ENCODE measurements at places on chromosomes 6 and 20. TPM values are rescaled to one million over a fixed set of nuclear protein-coding genes. Genes with fewer than 3 reads are reported as not detected.

- peaks cover 29% of the 10 kb centered on the region for H3K4me1 ChIP-seq
- no peak overlapping the region for H3K4me3 ChIP-seq
- peak overlapping the region; percentile 64 for H3K27ac ChIP-seq
- no peaks in the 10 kb centered on the region for H3K36me3 ChIP-seq
These were observed 261.9 kb downstream of the PHF3 start for GRCh38 chr6:63897459-63897858.

LY6G6C gene
- not detected for total RNA-seq

DNA sequence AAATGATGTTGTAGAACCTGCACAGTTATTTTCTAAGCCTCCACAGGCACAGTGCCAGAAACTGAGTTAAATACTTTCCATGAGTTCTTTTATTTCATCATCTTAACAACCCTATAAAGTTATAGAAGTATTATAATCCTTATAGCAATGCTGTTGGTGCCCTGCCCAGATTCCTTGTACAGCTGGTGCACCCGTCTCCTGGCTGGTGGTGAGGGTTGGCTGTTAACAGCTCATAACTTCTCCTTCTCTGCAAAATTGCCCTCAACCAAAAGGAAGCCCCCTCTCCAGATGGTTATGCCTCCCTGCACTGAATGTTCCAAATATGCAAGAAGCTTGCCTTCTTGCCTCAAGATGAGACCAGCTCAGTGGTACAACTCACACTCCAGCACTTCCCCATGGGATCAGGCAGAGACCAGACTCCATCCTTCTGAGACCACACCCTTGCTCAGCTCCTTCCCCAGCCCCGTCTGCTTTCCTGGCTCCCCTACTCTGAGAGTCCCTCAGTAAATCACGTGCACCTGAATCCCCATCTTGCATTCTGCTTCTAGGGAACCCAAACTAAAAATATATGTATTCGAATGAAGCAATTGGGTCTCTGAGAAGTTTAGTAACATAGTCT lies 304.4 kb upstream of the PLCB4 start:
- DNase-seq: peak; percentile 30
- H3K27ac ChIP-seq: no peak overlapping the region
- no peaks in the 10 kb centered on the region for H3K27me3 ChIP-seq
- H3K36me3 ChIP-seq: no peaks in the 10 kb centered on the region
- no peaks in the 10 kb centered on the region for H3K4me1 ChIP-seq

DNA sequence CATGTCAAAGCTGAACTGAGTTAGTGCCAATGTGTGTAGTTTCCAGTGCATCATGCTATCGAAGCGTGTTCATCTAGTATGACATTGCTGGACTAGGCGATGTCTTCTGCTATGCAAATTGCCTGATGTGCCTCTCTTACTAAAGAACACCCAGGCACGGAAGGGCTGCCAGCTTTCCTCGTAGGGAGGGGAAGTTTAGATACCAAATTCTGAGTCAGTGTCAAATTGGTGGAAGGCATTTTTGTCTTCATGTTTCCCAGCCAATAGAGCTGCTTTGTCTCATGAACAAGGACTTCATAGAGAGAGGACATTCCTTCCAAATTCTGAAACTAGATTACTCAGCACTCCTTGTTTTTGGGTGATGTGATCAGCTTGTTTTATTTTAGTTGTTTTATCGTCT lies 320.1 kb downstream of the BTBD3 start:
- no peak overlapping the region for H3K4me3 ChIP-seq
- no peaks in the 10 kb centered on the region for H3K27me3 ChIP-seq
- H3K4me1 ChIP-seq: no peaks in the 10 kb centered on the region
- DNase-seq: no peak

CD83 gene
- 5.1 TPM for total RNA-seq

- H3K36me3 ChIP-seq: no peaks in the 10 kb centered on the region
- no peaks in the 10 kb centered on the region for H3K4me1 ChIP-seq
- no peak overlapping the region for H3K4me3 ChIP-seq
- DNase-seq: peak; percentile 28
- H3K27me3 ChIP-seq: no peaks in the 10 kb centered on the region
These were observed 202.6 kb upstream of the HEY2 start for GRCh38 chr6:125546841-125547251.

- no peaks in the 10 kb centered on the region for H3K27me3 ChIP-seq
- no peak for DNase-seq
- no peaks in the 10 kb centered on the region for H3K36me3 ChIP-seq
- H3K27ac ChIP-seq: no peak overlapping the region
- no peaks in the 10 kb centered on the region for H3K4me1 ChIP-seq
- H3K4me3 ChIP-seq: no peak overlapping the region
These were observed 6.7 kb upstream of the HSF2 start for GRCh38 chr6:122392564-122393350.

GRCh38 chr6:136784910-136785746 lies 7.1 kb downstream of the MAP3K5 start:
- H3K4me3 ChIP-seq: no peak overlapping the region
- no peaks in the 10 kb centered on the region for H3K27me3 ChIP-seq
- peaks cover 35% of the 10 kb centered on the region for H3K4me1 ChIP-seq
- no peak for DNase-seq

DNA sequence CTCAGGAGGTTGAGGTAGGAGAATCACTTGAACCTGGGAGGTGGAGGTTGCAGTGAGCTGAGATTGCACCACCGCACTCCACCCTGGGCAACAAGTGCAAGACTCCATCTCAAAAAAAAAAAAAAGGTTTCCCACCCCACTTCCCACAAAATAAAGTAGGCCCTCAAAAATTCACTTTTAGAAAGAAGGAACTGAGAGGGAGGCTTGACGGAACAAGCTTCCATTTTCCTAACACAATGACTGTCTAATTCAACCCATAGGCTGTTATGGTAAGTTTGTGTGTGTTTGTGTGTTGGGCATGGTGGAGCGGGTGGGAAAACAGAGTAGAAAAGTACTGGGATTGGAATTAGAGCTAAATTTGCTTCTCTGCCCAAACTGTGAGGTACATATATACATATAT lies 98.4 kb upstream of the MAN1A1 start:
- H3K27me3 ChIP-seq: no peaks in the 10 kb centered on the region
- DNase-seq: no peak
- H3K4me1 ChIP-seq: peaks cover 26% of the 10 kb centered on the region
- no peak overlapping the region for H3K27ac ChIP-seq

DNA sequence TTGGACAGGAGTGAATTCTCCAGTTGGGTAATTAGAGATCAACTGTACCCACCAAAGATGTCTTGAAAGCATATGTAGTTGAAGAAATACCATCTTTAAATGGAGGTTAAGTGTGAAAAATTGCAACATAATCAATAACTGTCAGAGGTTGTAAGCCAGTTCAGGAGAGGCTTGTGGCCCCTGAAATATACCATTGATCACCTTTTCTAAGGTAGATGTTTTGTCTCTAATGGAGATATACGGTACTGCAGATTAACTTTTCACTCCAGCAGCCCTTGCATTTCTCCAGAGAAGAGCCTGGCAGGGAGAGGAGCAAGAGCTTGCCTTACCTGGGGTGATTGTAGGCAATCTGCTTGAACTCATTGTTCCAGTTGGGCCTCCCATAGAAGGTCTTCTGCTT lies 48.8 kb downstream of the NOX3 start:
- H3K4me1 ChIP-seq: no peaks in the 10 kb centered on the region
- DNase-seq: no peak
- no peaks in the 10 kb centered on the region for H3K27me3 ChIP-seq
- no peaks in the 10 kb centered on the region for H3K36me3 ChIP-seq
- no peak overlapping the region for H3K4me3 ChIP-seq

GRCh38 chr6:166204852-166205650 lies 37.4 kb upstream of the TBXT start:
- H3K4me1 ChIP-seq: no peaks in the 10 kb centered on the region
- H3K27me3 ChIP-seq: no peaks in the 10 kb centered on the region
- no peak for DNase-seq
- no peak overlapping the region for H3K27ac ChIP-seq
- no peak overlapping the region for H3K4me3 ChIP-seq

GRCh38 chr20:32089637-32090362 lies 19.7 kb upstream of the TM9SF4 start:
- peaks cover 35% of the 10 kb centered on the region for H3K27me3 ChIP-seq
- H3K4me3 ChIP-seq: no peak overlapping the region
- H3K4me1 ChIP-seq: no peaks in the 10 kb centered on the region
- no peaks in the 10 kb centered on the region for H3K36me3 ChIP-seq
- no peak overlapping the region for H3K27ac ChIP-seq
- DNase-seq: no peak

DNA sequence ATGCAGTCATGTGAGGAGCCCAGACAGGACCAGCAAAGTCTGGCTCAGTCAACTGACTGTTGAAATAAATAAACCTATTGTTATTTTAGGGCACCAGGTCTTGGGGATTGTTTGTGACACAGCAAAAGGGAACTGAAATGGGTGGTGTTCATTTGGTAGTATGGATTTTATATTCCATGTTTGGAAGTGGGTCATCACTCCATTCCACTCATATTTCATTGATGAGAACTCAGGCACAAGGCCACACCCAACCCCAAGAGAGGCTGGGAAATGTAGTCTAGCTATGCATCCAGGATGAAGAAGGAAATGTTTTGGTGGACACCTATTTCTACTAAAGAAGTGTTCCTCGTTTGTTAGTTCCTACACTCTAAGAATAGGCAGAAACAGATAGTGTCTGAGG lies 64.9 kb upstream of the BTBD3 start:
- DNase-seq: peak; percentile 44
- no peaks in the 10 kb centered on the region for H3K27me3 ChIP-seq
- H3K36me3 ChIP-seq: no peaks in the 10 kb centered on the region
- H3K4me1 ChIP-seq: peaks cover 40% of the 10 kb centered on the region

- H3K4me1 ChIP-seq: no peaks in the 10 kb centered on the region
- DNase-seq: no peak
- H3K36me3 ChIP-seq: no peaks in the 10 kb centered on the region
- no peak overlapping the region for H3K27ac ChIP-seq
- no peaks in the 10 kb centered on the region for H3K27me3 ChIP-seq
These were observed 223.8 kb downstream of the HAO1 start for GRCh38 chr20:7716286-7716972.

TMEM244 gene
- not detected for total RNA-seq

DNA sequence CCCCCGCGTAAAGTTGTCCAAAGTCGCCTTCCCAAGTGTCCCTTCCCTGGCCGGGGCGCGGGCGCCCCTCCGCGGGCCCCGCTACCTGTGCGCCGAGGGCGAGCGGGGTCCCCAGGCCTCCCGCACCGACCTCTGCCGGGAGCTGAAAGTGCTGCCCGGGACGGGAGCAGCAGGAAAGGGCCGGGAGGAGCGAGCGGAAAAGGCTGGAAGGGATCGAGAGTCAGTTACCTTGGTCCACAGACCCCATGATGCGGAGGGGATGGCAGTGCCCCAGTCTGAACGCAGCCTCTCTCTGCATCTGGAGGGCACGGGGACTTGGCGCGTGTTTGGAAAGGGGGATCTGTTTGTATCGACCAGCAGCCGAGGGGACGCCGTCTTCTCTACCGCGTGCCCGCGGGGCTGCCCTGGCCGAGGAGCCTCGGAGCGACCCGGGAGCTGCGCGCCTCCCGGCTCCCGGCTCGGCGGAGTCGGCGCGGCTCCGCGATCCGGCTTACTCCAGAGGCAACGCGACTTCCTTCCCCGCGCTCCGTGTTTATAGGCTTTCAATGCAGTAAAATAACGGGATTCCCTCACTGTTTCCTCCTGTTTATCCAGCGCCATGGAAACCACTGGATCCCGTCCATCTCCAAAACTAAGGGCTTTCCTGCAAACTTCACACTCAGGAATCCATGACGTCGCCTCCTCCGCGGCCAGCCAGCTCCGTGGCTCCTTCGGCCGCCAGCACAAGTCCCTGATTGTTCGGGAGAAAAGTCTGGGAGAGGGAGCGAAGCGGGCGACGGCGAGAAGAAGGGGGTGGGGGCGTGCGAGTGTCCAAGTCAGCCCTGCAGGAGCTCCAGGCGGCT lies 20.0 kb upstream of the NFATC2 start:
- peak overlapping the region; percentile 62 for H3K27ac ChIP-seq
- peaks cover 36% of the 10 kb centered on the region for H3K4me1 ChIP-seq
- H3K4me3 ChIP-seq: peak overlapping the region; percentile 81
- DNase-seq: peak; percentile 94
- H3K36me3 ChIP-seq: no peaks in the 10 kb centered on the region
- no peaks in the 10 kb centered on the region for H3K27me3 ChIP-seq

DNA sequence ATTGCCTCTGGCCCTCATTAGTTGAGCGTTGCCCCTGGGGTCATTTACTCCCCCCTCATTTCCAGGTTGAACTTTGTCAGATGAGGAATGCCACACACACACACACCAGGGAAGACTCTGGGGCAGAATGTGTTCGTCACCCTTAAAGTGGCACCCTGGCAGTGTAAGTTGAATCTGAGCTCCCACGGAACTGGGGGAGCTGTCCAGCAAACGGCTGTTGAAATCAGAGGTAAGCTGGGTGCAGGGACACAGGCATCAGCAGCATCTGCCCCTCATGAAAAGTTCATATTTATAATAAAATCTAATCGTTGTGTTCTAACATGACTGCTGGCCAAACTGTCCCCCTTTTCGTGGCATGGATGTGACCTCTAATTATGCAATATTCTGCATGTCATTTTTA lies 4.3 kb upstream of the MC3R start:
- H3K4me1 ChIP-seq: no peaks in the 10 kb centered on the region
- no peak overlapping the region for H3K27ac ChIP-seq
- no peaks in the 10 kb centered on the region for H3K36me3 ChIP-seq
- H3K4me3 ChIP-seq: no peak overlapping the region

GRCh38 chr6:63213325-63213724 lies 2.1 kb downstream of the FKBP1C start:
- DNase-seq: no peak
- no peaks in the 10 kb centered on the region for H3K4me1 ChIP-seq
- no peak overlapping the region for H3K27ac ChIP-seq
- no peak overlapping the region for H3K4me3 ChIP-seq
- no peaks in the 10 kb centered on the region for H3K27me3 ChIP-seq

DNA sequence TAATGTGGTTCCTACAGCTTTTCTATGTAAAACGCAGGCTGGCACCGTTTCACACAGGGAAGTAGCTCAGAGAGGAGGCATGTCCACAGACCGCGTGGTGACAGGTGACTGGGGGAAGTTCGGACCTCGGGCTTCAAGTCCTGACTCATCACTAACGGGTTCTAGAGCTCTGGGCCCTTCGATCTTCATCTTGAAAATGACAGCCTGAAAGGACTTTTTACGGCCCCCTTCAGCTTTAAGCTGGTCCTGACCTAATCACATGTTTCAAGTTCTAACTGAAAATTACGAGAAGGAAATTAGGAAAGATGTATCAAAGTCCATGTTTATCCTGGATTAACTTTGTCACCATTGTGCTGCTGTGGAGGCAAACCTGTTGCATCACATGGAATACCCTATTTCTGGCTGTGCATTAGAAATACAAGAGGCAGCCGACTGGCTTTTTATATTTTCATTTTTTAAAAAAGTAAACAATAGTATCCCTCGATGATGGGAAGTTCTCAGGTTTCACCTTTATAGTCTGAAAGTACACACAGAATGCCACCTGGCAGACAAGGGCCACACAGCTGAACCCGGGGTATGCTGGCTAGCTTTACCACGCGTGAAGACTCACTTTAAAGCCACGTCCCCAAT lies 2.0 kb downstream of the MAN1A1 start:
- no peaks in the 10 kb centered on the region for H3K27me3 ChIP-seq
- peak; percentile 61 for DNase-seq
- peaks cover 18% of the 10 kb centered on the region for H3K4me1 ChIP-seq
- H3K27ac ChIP-seq: no peak overlapping the region

GSTA4 gene
- total RNA-seq: 28.6 TPM

- no peaks in the 10 kb centered on the region for H3K27me3 ChIP-seq
- peaks cover 19% of the 10 kb centered on the region for H3K4me1 ChIP-seq
- H3K36me3 ChIP-seq: no peaks in the 10 kb centered on the region
- DNase-seq: no peak
- H3K4me3 ChIP-seq: no peak overlapping the region
These were observed 357.5 kb downstream of the HDGFL1 start for GRCh38 chr6:22926790-22927354.
